ENCODE measurements at places on chromosomes 6 and 20.
A peak's percentile ranks its signal among the peaks of the same experiment; 100 is the strongest.

GRCh38 chr20:2946988-2947961 lies 74.0 kb downstream of the PTPRA start:
- DNase-seq = no peak

DNA sequence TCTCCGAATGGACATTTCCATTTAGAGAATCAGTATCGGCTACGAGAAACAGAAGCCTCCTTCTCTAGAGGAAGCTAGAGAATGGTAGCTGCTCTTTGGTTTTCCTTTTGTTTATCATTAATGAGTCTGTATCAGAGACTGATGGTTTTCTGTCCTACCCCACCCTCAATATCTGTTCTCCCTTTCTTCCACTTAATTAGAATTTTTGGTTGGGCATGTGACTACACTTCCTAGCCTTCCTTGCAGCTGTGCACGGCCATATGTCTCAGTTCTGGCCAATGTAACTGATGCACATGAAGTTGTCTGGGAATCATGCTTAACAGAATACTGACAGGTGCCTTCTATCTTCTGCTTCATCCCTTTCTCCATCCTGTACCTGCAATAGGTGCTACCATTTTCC lies 19.0 kb downstream of the RNF24 start:
- no peak for DNase-seq

GRCh38 chr20:1900321-1900801 lies 5.2 kb downstream of the SIRPA start:
- peak; percentile 78 for DNase-seq

- no peak for DNase-seq
Measured at GRCh38 chr20:53312957-53313356, 280.7 kb downstream of the ZNF217 start.

DNA sequence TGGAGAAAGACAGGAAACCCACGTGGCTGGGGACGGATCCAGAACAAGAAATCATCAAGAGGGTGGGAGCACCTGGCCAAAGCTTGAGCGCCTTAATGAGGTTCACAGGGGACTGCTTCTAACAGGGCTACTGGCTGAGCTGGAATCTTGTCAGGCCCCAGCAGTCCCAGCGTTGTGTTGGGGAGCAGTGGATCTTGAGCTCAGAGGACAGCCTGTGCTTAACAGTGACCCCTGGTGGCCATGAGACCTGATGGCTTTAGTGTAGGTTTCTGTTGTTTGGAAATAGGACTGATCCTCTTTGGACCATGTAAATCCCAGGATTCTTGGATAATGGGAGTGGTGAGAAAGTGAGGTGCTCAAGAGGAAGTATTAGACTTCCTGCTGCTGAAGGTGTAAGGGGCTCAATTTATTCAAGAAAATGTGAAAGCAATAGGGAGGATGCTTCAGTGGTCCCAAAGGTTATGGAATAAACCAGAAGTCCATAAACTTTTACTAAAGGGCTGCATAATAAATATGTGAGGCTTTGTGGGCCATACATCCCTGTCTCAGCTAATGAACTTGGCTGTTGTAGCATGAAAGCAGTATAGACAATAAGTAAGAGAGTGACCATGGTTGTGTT lies 216.2 kb downstream of the NFATC2 start:
- DNase-seq = peak; percentile 39

GRCh38 chr6:69873291-69873690 lies 6.9 kb downstream of the COL19A1 start:
- no peak for DNase-seq

- no peak for DNase-seq
Measured at GRCh38 chr20:45355209-45356084, 7.2 kb upstream of the SDC4 start.

- DNase-seq = peak; percentile 98
Measured at GRCh38 chr20:41005361-41005729, 23.3 kb upstream of the TOP1 start.

DNA sequence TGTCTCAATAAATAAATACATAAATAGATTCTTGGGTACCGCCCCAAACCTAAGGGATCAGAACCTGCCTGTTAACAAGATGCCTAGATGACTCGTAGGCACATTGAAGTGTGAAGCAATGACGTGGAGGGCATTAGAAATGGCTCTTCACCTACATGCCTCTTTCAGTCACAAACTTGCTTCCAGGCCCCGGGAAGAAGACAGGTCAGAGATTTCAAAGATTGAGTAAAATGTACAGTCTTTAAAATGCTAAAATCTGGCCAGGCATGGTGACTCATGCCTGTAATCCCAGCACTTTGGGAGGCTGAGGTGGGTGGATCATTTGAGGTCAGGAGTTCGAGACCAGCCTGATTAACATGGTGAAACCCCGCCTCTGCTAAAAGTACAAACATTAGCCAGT lies 480.8 kb upstream of the JARID2 start:
- DNase-seq = no peak

DNA sequence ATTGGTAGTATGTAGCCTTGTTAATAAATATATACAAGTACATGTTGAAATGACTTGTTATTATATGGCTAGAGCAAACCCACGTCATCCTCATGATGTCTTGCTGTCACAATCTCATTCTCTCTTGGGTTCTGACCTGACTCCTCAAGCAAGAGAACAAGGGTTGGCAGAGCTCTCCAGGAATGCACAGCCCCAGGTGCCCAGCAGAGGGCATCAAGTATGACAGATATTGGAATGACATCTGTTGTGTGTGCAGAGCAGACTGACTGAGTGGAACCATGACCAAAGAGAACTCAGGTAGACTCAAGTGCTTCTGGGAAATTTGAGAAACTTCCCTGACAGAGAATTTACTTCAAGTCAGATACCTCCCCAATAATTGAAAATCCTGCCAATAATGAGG lies 90.6 kb downstream of the PAX1 start:
- no peak for DNase-seq

GRCh38 chr6:145865175-145865574 lies 50.6 kb upstream of the FBXO30 start:
- DNase-seq = peak; percentile 44

DNA sequence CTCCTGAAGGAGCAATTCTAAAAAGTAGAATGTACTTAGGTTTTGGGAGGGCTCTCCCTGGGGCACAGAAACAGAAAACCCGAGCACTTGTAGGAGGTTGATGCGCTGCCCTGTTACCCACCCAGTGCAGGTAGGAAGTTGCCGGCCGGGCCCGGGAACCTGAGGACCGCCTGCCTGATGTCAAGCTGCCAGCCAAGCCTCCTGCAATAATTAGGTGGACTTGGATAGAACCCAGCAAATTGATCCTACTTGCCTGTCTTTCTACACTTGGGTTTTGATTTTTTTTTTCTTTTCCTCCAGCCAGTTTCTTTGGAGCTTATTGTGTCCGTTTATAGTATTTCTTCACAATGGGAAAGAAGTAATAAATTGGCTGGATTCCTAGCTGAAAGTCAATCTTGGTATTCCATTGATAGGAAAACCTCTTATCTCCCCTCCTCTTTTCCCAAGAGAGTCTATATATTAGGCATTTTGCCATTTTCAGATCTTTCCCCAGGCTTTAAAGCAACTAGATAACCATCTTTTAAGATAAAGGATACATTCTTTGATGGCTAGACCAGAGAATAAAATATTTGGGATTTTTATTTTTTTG lies 78.3 kb upstream of the FYN start:
- peak; percentile 13 for DNase-seq

DNA sequence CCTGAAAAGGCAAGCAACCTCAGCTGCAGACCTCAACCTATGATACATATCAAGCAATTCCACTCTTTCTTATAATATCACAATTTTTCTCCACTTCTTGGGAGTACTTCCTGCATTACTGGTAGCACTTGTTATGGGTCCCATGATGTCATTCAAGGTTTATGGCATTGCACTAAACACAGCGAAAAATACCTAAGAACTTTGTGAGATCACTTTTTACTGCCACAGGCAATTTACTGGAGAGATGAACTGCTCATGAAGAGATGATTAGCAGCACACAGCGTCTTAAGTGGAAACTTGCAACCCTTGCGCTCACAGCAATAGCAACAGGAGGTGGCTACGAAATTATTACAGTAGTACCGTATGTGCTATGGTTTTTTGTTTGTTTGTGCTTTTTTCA lies 19.3 kb upstream of the RIMS4 start:
- DNase-seq = no peak

- DNase-seq = no peak
Measured at GRCh38 chr6:11428371-11428770, 109.2 kb upstream of the TMEM170B start.

DNA sequence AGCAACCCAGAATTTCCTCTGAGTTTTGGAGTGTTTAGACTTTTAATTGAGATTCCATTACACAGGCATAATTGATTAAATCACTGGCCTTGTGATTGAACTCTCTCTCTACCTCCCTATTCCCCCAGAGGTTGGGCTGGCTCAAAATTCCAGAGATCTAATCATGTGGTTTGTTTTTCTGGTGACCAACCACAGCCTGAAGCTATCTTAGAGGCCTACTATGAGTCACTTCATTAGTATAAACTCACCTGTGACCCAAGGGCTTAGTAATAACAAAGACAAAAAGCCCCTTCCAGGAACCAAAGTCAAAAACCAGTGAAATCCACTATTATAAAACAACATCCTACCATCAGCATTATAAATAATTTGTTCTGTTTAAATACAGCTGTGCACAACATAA lies 992.5 kb upstream of the CITED2 start:
- DNase-seq = peak; percentile 39

- no peak for DNase-seq
Measured at GRCh38 chr6:167551628-167552257, 226.9 kb downstream of the TTLL2 start.

DNA sequence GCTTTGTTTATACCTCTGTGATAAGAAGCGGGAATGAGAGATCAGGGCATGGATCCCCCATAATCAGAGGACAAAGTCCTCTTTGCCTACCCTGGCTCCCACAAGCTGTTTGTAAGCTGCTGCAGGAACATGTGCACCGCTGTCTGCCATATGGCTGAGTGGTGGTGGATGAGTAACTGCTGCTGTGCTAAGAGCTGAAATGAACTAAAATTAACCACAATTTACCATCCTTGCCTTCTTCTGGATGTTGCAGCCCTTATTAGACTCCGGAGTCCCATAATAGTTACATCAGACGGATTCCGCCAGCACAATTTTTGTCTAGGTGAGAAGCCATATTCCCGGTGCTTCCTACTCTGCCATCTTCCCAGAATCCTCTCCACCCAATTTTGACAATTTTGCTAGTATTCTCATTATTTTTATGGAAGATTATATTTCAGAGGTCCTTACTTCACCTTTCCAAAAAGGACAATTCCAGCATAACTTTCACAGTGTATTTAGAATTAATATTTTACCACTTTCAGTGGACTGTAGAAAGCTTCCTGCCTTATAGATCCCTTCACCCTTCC lies 6.0 kb upstream of the CMTR1 start:
- DNase-seq = no peak

- DNase-seq = no peak
Measured at GRCh38 chr6:506920-507622, 115.5 kb downstream of the IRF4 start.

- DNase-seq = no peak
Measured at GRCh38 chr6:88561954-88562315, 395.8 kb upstream of the CNR1 start.

- DNase-seq = peak; percentile 11
Measured at GRCh38 chr20:22904905-22905304, 130.2 kb upstream of the SSTR4 start.

DNA sequence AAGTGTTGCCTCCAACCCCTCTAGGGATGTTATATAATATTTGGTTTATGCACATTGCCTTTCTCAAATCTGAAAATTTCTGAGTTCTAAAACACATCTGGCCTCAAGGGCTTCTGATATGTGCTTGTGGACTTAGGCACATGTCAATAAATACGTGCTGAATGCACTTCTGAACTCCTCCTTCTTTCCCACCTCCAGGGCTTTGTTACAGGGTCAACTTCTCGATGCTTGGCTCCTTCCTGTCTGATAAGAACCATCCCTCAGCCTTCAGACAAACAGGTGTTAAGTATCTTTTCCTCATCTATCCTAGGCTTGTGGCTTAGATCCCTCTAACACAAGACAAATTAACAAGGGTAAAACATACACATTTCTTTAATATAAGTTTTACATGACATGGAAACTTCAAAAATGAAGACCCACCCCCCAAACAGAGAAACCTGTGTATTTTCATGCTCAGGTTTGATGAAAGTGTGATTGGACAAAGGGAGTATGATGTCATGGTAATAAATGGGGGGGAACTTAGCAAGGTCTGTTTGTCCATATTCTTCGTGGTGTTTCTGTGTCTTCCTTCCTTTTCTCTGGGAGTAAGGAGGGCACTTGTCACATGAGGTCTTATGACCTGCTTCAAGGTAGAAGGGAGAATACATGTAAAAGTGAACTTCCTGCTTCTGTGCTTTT lies 326.9 kb downstream of the CD83 start:
- no peak for DNase-seq

- DNase-seq = no peak
Measured at GRCh38 chr6:160355001-160355400, 6.8 kb downstream of the SLC22A3 start.

DNA sequence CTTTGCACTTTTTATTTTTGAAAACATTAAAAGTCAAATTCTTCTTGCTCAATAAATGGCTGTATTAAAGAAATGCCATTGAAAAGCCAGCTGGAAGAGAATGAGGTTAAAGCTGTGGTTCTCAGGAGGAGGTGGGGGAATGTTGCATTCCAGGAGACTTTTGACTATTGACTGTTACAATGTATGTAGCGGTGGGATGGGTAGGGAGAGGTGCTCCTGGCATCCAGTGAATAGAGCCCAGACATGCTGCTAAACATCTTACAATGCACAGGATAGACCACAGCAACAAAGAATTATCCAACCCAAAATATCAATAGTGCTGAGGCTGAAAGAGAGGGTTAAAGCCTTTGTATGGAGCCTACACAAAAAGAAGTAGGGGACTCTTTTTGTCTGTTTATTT lies 295.9 kb downstream of the NKAIN2 start:
- DNase-seq = no peak

GRCh38 chr6:44201200-44201599 lies 15.5 kb upstream of the MYMX start:
- DNase-seq = no peak

DNA sequence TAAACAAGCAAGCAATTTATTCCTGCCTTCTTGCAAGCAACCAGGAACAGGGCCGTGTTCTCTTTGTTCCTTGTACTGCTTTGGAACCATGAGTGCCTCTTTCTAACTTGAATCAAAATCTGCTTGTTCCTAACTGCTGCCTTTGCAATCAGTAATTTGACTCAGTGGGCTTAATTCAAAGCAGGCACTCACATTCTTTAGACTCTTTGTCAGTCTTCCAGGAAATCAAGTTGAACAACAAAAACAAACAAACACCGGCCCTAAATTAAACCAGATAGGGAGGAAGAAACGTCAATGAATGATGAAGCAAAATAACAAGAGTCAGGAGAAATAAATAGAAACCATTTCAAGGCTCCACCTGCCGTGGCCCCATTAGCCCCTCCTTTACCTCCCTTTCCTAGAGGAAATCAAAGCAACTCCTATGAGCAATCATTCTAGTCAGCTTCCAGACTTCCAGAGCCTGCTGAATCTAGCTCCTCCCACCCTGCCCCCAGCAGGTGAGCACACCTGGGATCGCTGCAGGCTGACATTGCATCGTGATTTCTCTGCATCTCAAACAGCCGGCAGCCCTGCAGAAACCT lies 582.2 kb upstream of the FLRT3 start:
- peak; percentile 52 for DNase-seq

- DNase-seq = no peak
Measured at GRCh38 chr6:89045011-89045387, 35.6 kb upstream of the PNRC1 start.

All from endothelial cell of umbilical vein (primary cell).